Stimulated activated CD4-positive, alpha-beta T cell treated with anti-CD3 and anti-CD28 coated beads, Interleukin-4, amount 100 ng/mL, for 1 hour (primary cell): ENCODE measurements at places on chromosomes 2 and 18.

- no peak for DNase-seq
These were observed 188.1 kb downstream of the FMNL2 start for GRCh38 chr2:152523091-152523490.

GRCh38 chr2:39684464-39684863 lies 18.7 kb downstream of the TMEM178A start:
- no peak for DNase-seq

DNA sequence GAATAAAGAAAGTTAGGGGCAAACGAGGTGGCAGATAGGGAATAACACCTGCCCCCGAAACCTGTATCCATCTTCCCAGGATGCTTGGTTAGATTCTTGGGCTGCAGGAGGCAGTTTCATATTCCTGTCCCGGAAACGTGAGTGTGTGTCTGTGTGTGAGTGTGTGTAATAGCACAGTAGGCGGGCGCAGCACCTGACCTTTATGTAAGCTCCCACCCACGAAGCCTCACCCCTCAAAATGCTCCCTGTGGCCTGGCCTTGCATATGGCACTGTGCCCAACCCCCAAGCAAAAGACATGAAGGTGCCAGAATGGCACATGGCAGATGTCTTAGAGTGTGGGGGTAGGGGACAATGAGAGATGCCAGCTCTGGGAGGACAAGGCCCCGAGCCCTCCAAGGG lies 48.9 kb downstream of the EFR3B start:
- DNase-seq: no peak

GRCh38 chr2:187169864-187170263 lies 278.2 kb downstream of the CALCRL start:
- DNase-seq: no peak

DNA sequence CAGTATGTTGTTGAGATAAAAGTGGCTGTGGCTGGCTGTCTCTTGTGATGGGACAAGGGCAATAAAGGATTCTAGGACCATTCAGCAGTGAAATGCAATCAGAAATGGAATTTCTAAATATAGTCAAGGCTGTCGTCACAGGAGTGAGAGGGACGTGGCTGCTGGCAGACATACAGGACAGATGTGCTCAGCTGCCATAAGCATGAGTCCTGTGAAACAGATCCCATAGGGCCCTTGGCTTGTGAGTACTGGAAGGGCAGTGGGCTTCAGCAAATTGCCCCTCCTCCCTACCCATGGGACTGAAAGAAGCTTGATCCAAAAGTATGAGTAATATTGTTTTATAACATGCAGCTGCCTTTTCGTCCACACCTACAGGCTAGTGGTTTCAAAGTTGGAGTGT lies 4.2 kb upstream of the CNNM3 start:
- no peak for DNase-seq

GRCh38 chr2:134301099-134301927 lies 47.4 kb downstream of the MGAT5 start:
- DNase-seq: no peak

DNA sequence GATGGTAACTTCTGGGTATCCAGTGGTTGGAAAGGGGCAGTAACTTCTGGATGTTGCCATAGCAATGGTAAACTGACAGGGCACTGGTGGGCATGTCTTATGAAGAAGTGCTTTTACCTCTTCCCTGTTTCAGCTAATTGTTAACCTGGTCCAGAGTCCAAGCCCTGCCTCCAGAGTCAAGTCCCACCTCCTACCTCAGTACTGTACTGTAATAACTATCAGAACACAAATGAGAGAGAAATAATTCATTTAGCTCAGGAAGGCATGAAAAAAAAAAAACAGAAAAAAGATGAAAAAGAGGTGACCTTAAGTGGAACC lies 237.0 kb downstream of the ZNF804A start:
- DNase-seq: no peak

- no peak for DNase-seq
These were observed 25.5 kb downstream of the FHL2 start for GRCh38 chr2:105373344-105373781.

DNA sequence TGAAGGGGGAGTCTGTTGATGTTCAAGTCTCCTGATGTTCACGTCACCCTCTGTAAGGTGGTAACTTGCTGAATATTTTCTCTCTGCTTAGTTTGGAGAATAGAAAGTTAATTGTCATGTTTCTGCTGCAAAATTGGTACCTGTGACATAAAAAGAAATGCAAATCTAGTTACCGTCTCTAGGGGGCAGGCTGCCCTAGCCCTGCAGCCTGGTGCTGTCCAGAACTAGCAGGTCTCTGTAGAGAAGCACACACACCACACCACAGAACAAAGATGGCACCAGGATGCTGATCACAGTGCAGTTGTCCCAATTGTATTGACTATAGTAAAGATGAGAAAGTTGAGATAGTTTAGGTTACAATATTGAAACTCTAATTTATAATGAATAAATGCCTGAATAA lies 47.0 kb downstream of the SLC9A4 start:
- DNase-seq: no peak

DNA sequence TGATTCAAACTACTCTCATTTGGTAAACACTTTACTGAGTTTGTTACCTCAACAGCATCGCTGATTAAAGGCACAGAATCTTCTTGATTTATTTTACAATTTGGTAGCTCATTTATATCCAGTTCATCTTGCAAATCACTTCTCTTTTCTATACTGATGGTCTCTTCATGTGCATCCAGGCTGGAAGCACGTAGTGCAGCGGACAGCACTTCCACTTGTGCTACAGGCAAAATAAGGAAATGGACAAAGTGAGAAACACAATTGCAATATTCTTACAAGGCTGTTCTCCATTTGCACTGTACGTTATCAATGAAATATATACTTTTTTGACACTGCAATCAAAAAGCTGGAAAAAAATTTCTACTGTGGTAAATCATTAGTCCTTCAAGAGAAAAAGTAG lies 51.0 kb downstream of the PPP4R1 start:
- no peak for DNase-seq

- DNase-seq: no peak
These were observed 977 bp downstream of the SLC8A1 start for GRCh38 chr2:40450796-40451430.

- DNase-seq: no peak
These were observed 489.6 kb downstream of the PTPRM start for GRCh38 chr18:8056723-8057122.

- no peak for DNase-seq
These were observed 62.8 kb upstream of the AFF3 start for GRCh38 chr2:100205174-100205573.

- DNase-seq: peak; percentile 77
These were observed 92.6 kb downstream of the CMPK2 start for GRCh38 chr2:6773007-6773693.

GRCh38 chr2:111688482-111688881 lies 195.5 kb downstream of the ANAPC1 start:
- no peak for DNase-seq

GRCh38 chr2:230758566-230759480 lies 46.2 kb downstream of the CAB39 start:
- no peak for DNase-seq

DNA sequence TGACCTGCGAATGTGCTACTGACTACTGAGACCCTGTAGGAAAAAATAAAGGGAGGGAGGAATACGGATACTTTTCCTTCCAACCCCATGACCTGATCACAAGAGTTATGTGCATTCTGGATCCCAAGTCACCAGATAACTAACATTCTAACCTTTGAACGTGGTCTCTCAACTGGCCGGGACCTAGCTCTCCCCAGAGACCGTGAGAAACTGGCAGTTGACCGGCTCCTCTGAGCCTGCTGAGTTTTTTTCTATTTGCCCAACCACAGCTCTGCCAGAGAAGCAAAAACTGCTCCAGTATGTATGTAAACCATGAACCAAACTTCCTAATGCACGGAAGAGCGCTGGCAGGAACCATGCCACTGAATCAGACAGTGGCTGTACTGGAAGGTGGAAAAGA lies 47.5 kb upstream of the PTMA start:
- DNase-seq: no peak

DNA sequence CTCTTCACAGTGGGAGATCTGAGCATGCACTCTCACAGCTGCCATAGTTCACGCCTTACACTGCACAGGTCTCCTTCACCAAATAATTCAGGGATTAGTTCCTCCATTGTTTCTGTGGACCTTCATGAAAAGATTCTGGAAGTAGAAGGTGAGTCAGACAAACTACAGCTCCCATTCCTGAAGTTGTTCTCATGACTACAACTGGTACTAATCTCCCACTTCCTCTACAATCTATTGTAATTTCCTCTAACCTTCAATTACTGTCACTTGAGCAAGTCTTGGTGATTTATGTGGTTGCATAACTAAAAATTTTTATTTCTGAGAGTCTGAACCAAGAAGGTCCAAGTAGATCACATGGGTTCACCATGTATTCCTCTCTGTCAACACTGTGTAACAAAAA lies 128.7 kb downstream of the XIRP2 start:
- DNase-seq: no peak

DNA sequence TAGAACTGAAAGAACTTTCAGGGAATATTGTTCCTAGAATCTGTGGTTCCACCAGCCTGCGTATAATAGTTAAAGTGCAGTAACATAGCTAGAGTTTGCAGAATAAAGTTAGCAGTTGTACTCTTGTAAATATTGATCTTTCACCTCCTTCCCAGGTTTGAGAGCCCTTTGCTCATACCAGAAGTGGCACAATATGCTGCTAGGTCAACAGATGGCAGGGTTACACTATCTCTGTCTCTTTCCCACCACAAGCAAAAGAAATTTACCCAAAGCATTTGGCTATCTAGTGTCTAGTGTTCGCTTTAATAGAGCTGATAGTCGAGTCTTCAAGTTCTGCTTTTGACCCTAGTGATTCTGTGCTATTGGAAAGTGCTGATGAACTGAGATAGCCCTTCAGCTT lies 119.0 kb upstream of the KLHL14 start:
- no peak for DNase-seq

- DNase-seq: no peak
These were observed 36.8 kb downstream of the GRHL1 start for GRCh38 chr2:9988320-9988719.
